HTR-8/SVneo (cell line): ENCODE measurements at places on chromosomes 2 and 18.

DNA sequence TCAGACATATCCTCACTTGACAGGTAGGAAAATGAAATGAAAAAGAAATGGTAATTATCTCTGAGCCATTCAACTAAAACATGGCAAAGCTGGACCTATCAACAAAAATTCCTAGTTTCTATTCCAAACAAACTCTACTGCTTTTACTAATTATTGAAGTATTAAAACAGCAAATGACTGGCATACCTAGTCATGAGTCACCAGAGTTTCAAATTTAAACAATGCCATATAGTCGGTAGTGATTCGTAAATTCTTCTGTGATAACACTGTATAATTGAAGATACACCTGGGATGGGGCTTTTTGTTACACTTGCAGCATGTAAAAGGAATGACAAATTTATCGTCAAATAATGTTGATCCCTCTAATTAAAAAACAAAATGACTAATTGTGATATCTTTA is 153.1 kb upstream of the THUMPD2 start:
- DNase-seq = no peak

DNA sequence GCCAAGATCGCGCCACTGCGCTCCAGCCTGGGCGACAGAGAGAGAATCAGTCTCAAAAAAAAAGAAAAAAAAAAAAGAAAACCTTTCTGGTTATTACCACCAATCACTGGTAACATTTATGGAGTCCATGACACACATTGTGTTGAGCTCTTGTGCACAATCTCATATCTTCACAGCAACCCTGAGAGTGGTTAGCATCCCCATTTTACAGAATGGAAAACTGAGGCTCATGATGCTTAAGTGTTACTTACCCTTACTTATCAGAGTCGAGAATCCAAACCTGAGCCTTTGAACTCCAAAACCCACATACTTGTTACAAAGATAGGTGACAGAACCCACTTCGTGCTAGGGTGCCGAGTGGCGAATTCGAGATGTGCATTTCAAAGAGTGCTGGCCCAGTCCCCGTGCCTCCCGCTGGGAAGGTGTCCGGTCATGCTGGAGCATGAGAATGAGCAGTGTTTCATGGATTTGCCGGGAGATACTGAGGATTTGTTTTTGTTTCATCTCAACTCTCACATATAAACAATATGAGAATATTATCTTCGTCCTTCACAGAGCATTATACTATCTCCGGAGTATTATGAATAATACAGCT is 50.9 kb downstream of the CYP27C1 start:
- DNase-seq = no peak

DNA sequence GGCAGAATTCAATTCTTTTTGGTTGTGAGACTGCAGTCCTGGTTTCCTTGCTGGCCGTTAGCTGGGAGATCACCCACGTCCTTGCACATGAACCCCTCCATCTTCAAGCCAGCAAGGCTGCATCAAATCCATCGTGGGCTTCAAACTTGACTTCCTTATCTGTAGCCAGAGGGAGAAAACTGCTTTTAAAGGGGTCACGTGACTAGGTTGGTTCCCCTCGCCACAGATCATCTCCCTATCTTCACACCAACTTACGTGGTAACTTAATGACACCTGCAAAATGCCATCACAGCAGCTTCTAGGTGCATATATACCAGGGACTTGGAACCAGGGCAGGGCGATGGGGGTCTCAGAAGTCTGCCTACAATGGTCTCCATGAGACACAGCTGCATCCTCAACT is 169.5 kb downstream of the MTCL1 start:
- no peak for DNase-seq

DNA sequence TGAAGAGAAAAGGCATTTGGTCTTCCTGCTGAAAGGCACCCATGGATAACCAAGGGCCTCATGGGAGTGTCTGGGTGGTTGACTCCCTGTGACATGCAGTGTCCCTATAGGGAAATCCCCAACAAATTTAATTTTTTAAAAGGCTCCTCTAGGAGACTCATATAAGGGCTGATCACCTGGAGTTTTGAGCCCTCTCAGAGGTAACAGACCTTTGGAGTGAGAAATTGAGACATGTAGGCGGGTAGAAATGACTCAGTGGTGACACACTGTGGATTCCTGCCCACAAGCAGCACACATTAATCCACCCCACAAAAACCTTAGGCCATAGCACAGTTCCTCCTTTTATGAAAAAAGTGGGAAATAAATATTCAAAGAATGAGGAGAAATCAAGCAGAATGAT is 557.0 kb upstream of the CNTNAP5 start:
- DNase-seq = no peak

DNA sequence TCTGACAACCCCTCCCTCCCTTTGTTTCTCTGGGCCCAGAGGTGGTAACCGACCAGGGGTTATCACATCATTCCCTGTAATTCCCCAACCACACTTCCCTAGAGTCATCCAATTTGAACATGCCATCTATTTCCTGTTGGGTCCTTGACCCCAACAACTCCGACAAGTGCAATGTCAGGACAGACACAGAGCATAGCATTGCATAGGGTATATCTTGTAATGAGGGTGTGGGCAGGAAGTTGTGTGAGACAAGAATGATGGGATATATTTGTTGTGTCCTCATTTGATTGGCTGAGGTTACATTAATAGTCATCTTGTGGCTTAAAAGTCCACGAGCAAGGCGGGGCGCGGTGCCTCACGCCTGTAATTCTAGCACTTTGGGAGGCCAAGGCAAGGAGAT is 33.4 kb upstream of the CNOT11 start:
- no peak for DNase-seq

DNA sequence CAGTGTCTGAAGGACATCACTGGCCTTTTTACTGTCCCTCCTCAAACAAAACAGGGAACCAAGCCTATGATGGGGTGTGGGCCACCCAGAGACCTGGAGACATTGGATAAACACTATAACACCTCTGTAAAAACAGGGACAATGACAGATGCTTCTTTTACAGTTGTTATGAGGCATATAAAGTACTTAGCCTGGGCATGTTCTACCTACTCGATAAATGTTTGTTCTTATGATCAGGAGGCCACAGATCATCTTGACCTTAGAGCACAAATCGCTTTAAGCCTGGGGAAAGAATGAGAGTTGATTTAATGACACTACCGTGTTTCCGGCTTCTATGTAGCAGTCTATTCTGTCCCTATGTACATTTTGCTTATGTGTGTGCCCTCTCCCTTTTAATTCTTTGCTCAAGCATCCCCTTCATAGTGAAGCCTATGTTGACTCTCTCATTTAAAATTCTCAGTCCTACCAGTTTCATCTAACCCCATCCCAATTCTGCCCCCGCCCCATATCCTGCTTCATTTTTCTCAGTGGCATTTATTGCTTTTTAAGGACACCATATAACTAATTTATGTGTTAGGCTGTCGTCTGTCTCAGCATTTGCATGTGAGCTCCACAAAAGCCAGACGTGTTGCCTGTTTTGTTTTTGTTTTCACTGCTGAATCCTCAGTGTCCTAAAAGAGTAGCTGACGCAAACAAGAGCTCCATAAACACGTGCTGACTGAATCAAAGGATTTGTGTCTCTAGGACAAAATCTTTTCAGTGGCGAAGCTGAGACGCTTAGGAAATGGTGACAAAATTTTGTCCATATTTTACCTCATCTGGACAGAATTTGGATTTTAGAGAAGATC is 182.3 kb upstream of the ST6GAL2 start:
- no peak for DNase-seq

DNA sequence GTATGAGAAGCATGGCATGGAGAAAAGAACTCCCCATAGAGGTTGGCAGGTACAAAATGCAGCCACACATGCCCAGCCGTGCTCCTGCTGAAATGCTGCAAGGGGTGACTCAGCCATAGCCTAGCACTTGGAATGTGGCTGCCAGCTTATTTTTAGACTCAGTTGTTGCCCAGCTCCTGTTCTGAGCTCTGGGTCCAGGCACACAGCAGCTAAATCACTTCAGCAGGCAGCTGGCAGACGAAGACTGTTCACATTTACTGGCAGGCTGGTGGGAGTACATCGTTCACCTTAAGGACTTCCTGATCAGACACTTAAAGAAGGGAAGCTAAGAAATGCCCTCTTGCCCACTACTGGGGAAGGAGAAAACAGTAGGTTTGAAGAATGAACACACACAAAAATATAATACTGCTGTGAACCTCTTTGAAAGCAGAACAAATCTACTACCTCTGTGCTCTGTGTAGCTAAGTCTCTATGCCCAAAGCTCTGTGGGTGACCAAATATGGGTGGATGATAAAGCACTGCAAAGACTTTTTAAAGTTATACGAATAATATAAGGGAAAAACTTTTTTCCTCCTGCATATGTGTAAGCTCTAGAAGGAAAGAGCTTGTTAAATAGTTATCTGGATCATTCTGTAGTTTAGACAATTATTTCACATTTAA is 146.1 kb downstream of the LNPK start:
- no peak for DNase-seq
